HepG2 (cell line): ENCODE measurements at places on chromosomes 1 and 21. TPM values are rescaled to one million over a fixed set of nuclear protein-coding genes. Genes with fewer than 3 reads are reported as not detected.

TTC24 gene
- 0.13 and 0.15 TPM in 2 replicates for total RNA-seq

CHODL gene
- total RNA-seq = not detected in 2 replicates

CYP4Z1 gene
- not detected in 2 replicates for total RNA-seq

TP73 gene
- 0.69 and 1.1 TPM in 2 replicates for total RNA-seq

APOBEC4 gene
- not detected in 2 replicates for total RNA-seq

C4BPA gene
- 18.7 and 32.1 TPM in 2 replicates for total RNA-seq

PUSL1 gene
- 21.7 and 22.2 TPM in 2 replicates for total RNA-seq

LGR6 gene
- total RNA-seq = not detected in 2 replicates

DNAH14 gene
- total RNA-seq = 19.0 and 27.5 TPM in 2 replicates

TMEM269 gene
- 0.15 and 0.24 TPM in 2 replicates for total RNA-seq

PGLYRP3 gene
- total RNA-seq = not detected in 2 replicates

CFHR5 gene
- total RNA-seq = not detected in 2 replicates

MORN1 gene
- 3.9 and 6.5 TPM in 2 replicates for total RNA-seq

VHLL gene
- total RNA-seq = 0.24 TPM in 1 of 2 replicates, not detected in the other

PADI2 gene
- total RNA-seq = not detected in 2 replicates

S100A11 gene
- 5.9 and 6.6 TPM in 2 replicates for total RNA-seq

TMEM200B gene
- total RNA-seq = 0.72 and 1.1 TPM in 2 replicates

FBXO2 gene
- total RNA-seq = 112 and 118 TPM in 2 replicates

IBA57 gene
- total RNA-seq = 9.7 and 10.2 TPM in 2 replicates

TTF2 gene
- 48.9 and 58.0 TPM in 2 replicates for total RNA-seq

FAM151A gene
- total RNA-seq = 1.5 and 3.6 TPM in 2 replicates

TRAF3IP3 gene
- total RNA-seq = not detected in 2 replicates

PRAMEF10 gene
- not detected in 2 replicates for total RNA-seq

ADGRL4 gene
- not detected in 2 replicates for total RNA-seq

RHEX gene
- 1.6 and 2.7 TPM in 2 replicates for total RNA-seq

PTPN7 gene
- total RNA-seq = not detected in 2 replicates

F5 gene
- 38.3 and 38.5 TPM in 2 replicates for total RNA-seq

NUAK2 gene
- 1.1 and 1.2 TPM in 2 replicates for total RNA-seq
